ENCODE measurements at places on chromosomes 6 and 20.
A peak's percentile ranks its signal among the peaks of the same experiment; 100 is the strongest.

DNA sequence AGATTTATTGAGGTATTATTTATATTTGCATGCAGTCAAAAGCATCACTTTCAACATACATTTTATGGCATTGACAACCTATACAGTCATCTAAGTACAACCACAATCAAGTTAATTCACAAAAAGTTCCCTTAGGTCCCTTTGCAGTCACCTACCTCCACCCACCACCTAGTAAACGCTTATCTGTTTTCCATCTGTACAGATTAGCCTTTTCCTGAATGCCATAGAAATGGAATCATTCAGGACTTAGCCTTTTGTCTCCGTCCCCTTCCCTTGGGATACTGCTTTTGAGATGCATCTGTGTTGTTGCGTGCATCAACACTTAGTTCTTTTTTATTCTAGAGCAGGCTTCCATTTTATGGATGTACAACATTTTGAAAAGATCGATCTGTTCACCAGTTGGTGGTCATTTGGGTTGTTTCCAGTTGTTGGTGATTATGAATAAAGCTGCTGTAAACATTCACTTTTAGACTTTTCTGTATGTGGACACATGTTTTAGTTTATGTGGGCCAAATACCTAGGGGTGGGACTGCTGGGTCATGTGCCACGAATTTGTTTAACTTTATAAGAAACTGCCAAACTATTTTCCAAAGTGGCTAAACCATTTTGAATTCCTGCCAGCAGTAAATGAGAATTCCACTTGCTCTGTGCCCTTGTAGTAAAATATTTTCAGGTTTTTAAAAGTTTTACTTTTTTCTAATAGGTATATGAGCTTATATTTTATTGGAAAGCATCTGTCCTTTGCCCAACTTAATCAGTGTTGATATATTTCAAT is 17.6 kb upstream of the IFNGR1 start:
- DNase-seq = no peak

GRCh38 chr6:99189823-99190721 is 159.4 kb downstream of the FAXC start:
- DNase-seq = peak; percentile 9

DNA sequence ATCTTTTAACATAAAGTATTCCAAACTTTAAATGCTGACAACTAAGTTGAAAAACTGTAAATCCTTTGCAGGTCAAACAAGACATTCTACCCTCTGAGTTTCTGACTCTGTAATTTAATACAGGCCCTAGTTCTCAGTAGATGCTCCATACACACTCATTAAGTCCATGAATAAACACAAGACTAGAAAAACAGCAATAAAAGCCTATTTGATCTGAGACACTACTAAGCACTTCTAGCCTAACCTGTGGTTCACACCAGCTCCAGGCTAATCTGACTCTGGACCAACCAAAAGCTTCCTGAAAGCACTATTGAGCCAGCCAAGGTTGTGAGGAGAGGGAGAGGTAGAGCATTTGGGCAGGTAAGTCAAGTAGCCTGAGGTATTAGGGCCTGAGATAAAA is 103.9 kb downstream of the EPM2A start:
- no peak for DNase-seq

DNA sequence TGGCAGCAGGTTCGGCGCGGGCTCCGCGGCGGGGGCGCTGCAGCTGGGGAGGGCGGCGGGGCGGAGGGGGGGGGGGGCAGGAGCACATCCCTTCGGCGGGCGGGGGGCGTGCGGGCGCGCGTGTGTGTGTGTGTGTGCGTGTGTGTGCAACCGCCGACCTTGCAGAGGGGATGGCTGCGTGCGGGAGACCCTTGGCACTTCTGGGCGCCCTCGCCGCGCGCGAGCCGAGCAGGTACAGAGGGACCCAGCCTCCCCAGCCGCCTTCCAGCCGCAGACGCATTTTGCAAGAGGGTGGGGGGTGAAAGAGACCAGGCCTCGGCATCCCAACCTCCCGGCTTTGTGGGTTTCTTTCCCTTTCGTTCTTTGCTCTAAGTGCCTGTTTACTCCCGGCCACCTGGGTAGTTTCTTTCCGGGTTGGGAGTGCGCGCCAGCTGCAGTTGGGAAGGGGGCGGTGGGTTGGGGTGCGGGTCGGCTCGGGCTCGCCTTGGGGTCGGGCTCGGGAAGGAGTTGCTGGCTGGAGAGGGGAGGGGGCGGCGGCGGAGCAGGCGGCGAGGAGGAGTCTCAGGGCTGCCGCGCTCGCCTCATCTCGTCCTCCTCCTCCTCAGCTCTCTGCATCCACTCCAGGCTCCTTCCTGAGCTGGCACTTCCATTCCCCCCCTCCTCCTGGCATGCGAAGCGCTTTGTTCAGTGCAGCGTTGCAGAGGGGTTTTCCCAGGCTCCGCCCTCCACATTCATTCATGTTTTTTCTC is 620 bp downstream of the HIVEP1 start:
- peak; percentile 45 for DNase-seq

DNA sequence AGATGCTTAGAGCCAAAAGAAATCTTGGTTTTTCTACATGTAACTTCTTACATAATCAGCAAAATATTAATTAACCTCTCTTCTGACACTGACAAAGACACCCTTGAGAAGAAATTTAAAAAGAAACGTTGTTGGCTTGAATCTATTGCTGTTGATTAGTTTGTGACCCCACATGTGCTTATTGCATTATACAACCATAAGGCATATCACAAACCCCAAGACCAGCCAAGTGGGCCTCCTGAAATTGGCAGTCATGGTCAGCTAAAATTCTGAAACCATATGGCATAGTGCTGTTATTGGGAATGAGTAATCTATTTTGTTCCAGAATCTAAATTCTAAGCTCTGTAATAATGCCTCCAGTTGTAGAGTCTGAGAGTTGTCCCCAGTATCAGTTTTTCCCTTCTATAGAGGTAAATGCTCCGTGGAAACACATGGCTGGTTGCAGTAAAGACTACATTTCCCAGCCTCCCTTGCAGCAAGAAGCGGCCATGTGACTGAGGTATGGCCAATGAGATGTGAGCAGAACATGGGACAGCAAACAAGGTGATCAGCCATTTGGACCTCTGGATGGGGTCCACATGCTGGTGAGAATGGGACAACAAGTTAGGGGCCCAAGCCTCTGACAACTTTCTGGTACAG is 42.3 kb upstream of the PTPN1 start:
- DNase-seq = peak; percentile 13

DNA sequence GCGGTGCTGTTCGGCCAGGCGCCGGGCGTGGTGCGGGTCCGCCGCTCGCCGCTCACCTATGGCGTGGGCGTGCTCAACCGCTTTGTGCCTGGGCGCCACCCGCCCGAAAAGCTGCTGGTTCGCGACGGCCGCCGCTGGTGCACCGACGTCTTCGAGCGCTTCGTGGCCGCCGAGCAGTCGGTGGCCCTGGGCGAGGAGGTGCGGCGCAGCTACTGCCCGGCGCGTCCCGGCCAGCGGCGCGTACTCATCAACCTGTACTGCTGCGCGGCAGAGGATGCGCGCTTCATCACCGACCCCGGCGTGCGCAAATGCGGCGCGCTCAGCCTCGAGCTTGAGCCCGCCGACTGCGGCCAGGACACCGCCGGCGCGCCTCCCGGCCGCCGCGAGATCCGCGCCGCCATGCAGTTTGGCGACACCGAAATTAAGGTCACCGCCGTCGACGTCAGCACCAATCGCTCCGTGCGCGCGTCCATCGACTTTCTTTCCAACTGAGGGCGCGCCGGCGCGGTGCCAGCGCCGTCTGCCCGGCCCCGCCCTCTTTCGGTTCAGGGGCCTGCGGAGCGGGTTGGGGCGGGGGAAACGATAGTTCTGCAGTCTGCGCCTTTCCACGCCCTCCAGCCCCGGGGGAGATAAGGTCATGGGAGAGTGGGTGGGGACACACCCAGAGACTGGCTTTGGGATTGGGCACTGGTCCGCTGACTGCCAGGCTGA is 15.7 kb downstream of the ADISSP start:
- DNase-seq = no peak

DNA sequence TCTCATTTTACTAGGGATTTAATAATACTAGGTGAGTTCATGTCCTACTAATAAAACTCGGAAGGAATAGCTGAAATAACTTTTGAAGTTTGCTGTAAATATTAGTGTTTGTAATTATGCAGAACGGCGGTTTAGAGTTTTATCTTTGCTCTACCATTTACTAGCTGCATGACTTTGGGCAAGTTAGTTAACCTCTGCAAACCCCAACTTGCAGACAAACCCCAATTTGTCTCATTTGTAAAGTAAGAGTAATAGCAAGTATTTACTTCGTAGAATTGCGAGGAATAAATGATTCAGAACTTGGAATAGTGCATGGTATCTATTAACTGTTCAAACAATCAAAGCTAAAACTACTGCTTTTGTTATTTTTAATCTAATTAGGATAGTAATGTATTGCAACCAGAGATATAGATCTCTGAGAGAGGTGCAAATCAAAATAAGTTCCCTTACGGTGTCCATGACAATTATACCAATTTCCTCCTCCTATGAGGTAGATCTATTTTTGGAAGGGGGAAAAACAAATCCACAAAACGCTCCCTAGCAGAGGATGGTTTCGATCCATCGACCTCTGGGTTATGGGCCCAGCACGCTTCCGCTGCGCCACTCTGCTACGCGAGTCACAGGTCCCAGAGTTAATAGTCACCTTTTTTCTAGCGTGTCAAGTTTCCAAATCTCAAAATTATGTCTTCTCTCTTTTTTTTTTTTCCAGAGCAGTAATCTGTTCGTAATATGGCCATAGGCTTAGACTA is 35.1 kb upstream of the BTN3A2 start:
- DNase-seq = no peak

GRCh38 chr6:109461733-109462526 is 6.4 kb upstream of the MICAL1 start:
- DNase-seq = no peak

GRCh38 chr6:34445313-34445860 is 19.5 kb upstream of the RPS10 start:
- no peak for DNase-seq

DNA sequence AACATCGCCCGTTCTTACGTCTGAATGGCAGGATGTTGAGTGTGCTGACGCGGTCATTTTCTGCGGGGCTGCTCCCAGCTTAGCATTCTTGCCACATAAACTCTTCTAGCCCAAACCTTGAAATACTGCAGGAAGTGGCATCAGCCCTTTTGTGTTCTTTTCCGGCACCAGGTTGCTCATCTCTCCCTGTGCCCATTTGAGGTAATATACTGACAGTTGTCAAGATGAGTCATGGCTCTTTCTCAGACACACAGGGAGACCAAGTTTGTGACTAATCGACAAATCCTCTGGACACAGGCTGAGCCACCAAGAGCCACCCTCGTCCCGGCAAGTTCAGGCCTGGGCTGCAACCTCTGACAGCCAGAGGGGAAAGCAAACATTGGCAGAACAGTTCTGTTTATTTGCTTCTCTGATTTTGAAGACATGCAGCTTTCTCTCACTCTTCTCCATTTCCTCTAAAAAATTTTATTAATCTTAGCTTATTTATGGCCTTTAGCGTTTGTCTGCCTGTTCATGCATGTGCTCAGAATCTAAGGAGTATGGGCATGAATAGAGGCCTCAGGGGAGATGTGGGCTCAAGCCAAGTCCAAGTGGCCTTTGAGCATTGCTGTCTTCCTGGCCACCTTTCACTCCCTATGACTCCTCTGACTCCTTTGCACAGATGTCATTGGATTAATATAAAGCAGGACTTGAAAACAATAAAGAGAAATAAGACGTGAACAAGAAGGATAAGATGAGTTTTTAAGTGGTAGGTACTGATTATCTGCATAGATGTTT is 328.2 kb upstream of the JAG1 start:
- DNase-seq = no peak

DNA sequence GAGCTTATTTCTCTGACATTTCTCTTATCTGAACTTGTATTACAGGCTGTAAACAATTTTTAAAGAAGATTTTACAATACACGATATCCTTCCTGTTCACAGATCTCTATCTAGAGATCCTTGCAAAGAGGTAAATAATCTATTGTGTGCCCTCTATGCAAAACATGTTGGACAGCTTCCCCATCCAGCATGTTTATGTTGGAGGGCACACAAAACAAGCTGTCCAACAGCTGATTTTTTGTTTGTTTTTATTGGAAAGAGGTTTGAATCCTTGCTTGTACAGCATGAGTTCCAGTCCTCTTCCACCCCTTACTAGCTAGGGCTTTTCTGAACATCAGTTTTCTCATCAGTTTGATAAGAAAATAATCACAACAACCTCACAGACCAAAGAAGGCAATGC is 62.3 kb upstream of the SYNDIG1 start:
- no peak for DNase-seq

DNA sequence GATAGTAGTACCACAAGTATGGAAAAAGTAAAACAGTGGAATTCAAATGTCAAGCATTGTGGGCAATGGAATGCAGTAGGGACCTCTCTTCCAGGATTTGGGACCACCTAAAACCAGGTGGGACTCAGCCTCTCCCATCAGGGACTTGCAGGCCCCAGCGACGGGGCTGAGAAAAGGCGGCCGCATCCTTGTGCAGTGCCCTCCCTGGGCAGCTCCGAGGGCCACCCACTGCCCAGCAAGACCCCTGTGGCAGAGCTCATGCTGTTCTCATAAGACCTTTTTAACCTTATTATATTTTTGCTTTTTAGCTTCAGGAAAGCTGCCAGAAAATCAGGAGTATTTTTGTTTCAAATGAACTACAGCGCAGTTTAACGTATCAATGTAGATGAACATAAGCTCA is 142.6 kb upstream of the RPS6KA2 start:
- DNase-seq = no peak

GRCh38 chr20:47999166-47999565 is 213.9 kb upstream of the SULF2 start:
- DNase-seq = no peak

GRCh38 chr20:57178582-57179111 is 87.8 kb downstream of the BMP7 start:
- no peak for DNase-seq

DNA sequence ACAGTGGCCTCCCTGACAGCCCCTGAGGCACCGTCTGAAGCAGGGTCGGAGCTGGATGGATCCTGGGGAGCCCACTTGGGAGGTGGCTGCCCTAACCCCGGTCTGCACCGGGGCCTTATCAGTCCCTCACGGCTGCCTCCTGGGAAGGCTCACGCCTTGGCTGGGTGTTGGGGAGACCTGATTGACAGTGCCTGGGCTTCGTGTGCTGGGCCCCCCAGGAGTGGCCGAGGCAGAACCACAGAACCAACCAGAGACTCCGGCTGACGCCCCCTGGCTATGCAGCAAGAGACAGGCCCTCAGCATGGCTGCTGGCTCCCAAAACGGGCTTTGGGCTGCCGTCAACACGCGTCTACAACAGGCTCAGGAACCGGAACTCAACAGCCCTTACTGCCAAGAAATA is 219.6 kb downstream of the TAF4 start:
- no peak for DNase-seq

GRCh38 chr6:77341058-77341986 is 122.0 kb downstream of the HTR1B start:
- no peak for DNase-seq

GRCh38 chr6:40950986-40951698 is 87.9 kb downstream of the UNC5CL start:
- DNase-seq = no peak
